ENCODE measurements at places on chromosomes 1 and 21.
A peak's percentile ranks its signal among the peaks of the same experiment; 100 is the strongest.

- DNase-seq = no peak
Measured at GRCh38 chr21:45539796-45540600, 2.2 kb downstream of the SLC19A1 start.

DNA sequence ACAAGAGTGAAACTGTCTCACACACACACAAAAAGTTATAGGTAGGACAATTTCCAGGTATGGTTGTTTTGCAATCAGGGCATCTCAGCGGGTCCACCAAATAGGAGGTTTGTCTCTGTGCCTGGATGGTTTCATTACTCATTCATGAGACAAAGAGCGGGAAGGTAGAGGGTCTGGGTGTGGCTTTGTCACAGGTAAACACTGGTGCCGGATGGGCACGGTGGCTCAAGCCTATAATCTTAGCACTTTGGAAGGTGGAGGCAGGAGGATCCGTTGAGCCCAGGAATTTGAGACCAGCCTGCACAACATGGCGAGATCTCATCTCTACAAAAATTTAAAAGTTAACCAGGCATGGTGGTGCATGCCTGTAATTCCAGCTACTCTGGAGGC lies 16.3 kb upstream of the ERVH48-1 start:
- DNase-seq = no peak

- DNase-seq = no peak
Measured at GRCh38 chr1:2128189-2128901, 66.2 kb downstream of the FAAP20 start.

GRCh38 chr1:24254783-24255182 lies 64.4 kb upstream of the GRHL3 start:
- DNase-seq = no peak

GRCh38 chr1:243842978-243843511 lies 7.0 kb downstream of the AKT3 start:
- peak; percentile 6 for DNase-seq

DNA sequence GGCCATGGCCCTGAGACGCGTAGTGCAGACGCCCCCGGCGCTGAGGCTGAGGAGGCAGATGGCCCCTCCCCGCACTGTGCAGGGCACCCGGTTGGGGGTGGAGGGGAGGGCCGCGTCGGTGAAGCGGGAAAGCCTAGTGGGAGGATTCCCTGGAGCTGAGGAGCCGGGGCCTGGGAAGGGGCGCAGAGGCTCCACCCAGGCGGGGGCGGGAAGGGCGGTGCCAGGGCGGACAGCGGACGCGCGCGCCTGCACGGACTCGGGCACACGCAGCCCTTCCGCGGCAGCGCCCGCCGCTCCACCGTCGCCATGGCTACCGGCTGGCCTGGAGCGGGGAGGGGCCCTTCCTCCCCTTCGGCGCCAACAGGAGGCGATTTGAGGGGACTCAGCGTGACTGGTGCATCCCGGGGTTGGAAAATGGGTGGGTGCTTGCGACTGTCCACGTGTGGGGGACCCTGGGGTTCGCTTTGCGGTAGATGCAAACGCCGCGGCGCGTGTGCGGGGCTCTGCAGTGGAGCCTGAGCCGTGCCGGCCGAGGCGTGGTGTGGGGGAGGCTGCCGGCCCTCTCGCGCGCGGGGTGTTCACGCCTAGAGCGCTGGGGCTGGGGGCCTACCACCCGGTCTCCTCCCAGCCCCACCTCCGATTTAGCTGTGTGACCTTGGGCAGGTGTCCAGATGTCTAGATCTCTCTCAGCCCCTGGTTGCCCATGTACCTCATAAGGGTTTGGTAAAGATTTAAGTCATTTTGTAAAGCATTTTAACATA lies 35.1 kb downstream of the PTPRF start:
- DNase-seq = peak; percentile 72

Measured in activated CD4-positive, alpha-beta T cell treated with anti-CD3 and anti-CD28 coated beads, Interleukin-2, amount 50 U/mL, for 48 hours (primary cell).